ENCODE measurements at places on chromosomes 1 and 21. TPM values are rescaled to one million over a fixed set of nuclear protein-coding genes. Genes with fewer than 3 reads are reported as not detected.
A peak's percentile ranks its signal among the peaks of the same experiment; 100 is the strongest.

GRCh38 chr21:39531840-39532239, 80.1 kb downstream of the SH3BGR start:
- no peak for DNase-seq

- no peak for DNase-seq
Measured at GRCh38 chr1:178388418-178389145, 108.2 kb downstream of the CLEC20A start.

DNA sequence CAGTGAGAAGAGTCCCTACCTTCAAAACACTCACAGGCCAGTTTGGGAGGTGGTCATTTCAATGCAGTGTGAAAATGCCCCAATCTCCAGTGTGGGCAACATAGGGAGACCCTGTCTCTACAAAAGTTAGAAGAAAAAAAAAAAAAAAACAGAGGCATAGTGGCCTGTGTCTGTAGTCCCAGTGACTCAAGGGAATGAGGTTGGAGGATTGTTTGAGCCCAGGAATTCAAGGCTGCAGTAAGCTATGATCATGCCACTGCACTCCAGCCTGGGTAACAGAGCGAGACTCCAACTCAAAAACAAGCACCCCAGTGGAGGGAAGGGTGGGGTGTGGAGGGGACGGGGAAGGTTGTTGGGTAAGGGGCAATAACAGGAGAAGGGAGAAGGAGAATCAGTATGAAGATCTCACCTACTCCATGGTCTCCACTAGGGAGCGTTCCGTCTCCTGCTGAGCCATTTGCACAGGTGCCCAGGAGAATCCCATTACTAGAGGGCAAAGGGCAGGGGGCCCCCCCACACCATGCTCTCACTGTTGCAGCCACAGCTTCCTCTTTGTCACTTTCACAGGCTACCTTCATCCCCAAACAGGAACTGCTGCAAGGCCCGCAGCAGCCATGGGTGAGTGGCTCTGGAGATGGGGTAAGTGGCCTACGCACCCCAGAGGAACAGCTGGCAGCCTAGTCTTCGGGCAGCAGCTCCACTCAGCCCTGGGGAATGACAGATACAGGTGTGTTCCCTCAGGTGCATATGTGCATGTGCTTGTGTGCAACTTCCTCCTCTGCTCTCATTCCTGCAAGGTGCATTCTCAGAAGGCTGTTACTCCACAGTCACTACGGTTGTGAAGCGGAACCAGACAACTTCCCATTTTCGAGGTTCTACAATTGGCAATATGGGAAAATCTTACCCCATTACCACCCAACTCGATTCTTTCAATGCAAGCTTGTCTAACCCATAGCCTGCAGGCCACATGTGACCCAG, 87.9 kb upstream of the LYST start:
- DNase-seq = no peak

DNA sequence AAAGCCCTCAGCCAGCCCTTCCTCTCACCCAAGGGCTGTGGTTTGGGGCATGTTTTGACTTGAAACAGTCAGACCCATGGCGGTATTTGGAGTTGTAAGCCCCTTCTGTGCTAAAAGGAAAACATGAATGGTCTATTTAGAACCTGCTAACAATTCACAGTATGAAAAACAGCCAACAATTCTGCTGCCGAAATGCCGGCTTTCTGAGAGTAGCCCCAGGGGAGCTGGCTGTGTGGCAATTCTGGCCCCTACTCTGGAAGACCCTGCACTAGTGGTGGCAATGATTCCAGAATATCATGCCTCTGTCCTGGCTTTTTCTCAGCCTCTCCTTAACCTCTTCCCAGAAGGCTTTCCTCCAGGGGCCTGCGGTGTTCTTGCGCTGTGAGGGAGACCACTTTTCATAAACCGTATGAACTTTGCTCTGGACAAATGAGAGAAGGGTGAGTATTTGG, 118.7 kb downstream of the EDEM3 start:
- DNase-seq = no peak

GRCh38 chr1:230707732-230708630, 5.9 kb downstream of the AGT start:
- no peak for DNase-seq

- DNase-seq = no peak
Measured at GRCh38 chr1:230661976-230662375, 19.7 kb downstream of the COG2 start.

DNA sequence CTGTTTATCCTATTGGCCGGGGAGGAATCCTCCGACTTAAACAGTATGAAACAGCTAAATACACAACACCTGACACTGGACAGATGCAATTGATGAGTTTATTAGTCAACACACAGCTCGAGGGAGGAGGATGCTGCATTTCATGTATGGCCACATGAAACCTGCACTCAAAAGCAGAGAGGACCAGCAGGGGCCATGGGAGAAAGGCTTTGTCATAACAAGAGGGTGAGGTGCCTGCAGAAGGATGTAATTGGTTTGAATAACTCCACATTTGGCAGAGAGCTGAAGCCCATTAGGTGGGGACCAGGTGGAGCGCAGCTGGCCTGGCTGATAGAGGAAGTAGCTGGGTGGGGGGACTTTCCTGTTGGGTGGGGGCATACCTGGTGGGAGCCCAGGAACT, 599.1 kb downstream of the PTPRU start:
- DNase-seq = no peak

- DNase-seq = no peak
Measured at GRCh38 chr1:201020040-201020591, 3.4 kb downstream of the KIF21B start.

DNA sequence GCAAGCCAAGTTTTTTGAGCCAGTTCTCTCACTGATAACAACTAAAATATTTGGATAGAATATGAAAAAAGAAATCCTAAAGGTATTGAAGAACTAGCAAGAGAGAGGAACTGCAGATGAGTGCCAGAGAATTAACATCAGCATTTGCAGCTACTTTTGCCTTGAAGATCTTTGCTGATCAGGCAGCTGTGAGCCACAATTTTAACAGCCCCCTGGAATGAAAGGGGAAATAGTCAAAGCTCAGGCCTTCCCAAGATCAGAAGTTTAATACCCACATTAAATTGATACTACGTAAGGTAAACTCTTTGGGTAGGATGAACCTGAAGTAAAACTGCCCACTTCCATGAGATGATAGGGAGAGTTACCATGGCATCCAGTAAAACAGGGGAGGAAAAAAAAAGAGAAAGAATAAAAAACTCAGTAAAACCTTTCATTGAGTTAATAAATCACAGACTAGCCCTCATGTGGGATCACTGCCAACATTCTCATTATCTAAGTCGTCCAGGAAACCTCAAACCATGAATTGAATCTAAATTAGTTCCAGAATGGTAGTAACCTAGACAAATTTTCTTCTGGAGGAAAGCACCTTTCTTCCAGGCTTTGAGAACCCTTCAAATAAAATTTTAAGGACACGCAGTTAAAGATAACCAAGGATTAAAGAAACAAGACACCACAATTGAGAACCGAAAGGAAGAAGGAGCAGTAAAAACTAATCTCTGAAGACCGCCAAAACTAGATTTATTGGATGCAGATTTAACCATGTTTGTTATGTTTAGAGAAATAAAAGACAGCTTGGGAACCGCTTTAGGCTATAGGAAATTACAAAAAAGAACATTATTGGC, 28.3 kb downstream of the SCP2 start:
- DNase-seq = no peak

GRCh38 chr1:6585841-6586240, 6.0 kb downstream of the ZBTB48 start:
- no peak for DNase-seq

- no peak for DNase-seq
Measured at GRCh38 chr1:235989105-235989504, 75.8 kb downstream of the NID1 start.

DNA sequence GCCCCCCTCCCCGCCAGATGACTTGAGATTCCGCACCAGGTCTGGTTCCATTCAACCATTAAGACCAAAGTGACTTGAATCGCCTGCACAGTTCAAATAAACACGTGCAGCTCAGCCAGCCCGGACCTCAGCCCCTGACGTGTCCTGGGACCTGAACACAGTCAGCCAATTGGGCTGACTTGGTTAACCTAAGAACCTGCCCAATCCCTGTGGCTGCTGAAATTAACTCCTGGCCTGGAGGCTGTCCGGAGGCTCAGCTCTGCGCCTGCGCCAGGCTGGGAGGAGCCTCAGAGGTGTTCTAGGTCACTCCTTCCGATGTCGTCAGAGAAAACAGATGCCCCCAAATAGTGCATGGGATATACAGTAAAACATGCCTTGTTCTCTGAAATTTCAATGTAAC, 73.4 kb downstream of the SCCPDH start:
- no peak for DNase-seq

GRCh38 chr1:25872713-25873112, 2.8 kb downstream of the PAQR7 start:
- no peak for DNase-seq

DNA sequence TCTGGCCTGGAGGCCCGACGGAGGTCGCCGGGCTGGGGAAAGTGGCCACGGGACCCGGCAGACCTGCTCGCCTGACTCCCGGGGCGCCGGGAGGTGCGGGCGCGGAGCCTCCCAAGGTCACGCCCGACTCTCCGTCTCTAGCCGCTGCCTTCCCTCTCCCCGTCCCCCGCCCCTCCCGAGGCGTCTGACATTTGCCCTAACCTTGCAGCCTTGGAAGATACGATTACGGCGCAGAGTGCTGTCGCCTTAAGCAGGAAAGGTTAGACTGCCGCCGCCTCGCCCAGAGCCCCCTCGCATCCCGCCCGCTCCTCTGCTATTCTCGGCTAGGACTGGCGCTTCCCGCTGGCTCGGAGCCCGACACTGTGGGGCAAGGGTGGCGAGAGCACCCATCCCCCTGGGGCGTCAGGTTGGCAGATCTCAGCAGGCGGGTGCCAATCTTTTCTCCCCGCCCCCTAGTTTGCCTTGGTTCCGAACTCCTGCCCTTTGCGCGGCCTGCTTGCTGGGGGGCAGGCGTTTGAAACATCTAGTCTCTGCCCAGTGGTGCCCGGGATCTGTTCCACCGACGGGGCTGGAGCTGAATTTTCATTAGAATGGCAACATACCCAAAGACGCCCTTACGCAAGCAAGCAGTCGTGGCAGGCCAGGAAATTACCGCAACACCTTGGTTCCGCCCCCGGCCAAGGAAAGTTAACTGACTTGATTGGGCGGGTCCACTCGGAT, 835 bp downstream of the PGM1 start:
- peak; percentile 7 for DNase-seq

DNA sequence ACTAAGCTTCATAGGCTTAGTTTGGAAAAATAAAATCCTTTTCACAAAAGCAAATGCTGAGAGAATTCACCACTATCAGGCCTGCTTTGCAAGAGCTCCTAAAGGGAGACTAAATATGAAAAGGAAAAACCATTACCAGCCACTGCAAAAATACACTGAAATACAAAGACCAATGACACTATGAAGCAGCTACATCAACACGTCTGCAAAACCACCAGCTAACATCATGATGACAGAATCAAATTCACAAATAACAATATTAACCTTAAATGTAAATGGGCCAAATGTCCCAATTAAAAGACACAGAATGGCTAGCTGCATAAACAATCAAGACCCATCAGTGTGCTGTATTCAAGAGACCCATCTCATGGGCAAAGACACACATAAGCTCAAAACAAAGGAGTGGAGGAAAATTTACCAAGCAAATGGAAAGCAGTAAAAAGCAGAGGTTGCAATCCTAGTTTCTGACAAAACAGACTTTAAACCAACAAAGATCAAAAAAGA, 28.8 kb downstream of the AKT3 start:
- no peak for DNase-seq

GRCh38 chr21:45469273-45470086, 64.5 kb downstream of the COL18A1 start:
- no peak for DNase-seq

- no peak for DNase-seq
Measured at GRCh38 chr1:233229288-233229687, 66.2 kb downstream of the PCNX2 start.

DNA sequence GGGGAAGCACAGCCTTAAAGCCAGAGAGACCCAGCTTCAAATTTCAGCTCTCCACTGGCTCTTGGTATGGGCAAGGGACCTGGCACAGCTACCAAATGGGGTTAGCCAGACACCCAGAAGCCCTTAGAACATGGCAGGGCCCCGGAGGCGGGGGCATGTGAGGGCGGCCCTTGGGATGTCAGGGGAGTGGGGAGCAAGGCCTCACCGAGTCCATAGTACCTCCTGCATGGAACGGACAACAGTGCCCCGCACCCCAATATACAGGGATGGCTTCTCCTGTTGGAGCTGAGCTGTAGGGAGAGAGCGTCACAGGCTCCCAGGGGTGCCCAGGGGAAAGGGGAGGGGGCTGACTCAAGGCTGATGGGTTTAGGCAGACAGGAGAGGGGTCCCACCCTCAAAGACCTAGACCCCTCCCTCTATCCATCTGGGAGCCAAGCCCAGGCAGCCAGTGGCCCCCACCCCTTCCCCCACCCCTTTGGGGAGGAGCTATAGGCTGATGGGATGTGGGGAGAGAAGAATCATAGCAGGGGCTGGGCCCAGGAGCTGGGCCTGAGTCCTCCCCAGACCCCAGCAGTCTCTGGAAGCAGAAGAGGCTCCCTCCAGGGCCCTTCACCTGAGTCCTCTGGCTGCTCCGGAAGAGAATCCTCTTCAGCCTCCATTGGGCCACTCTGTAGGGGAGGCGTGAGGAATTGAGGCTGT, 16.5 kb downstream of the SPOCD1 start:
- no peak for DNase-seq

MPL gene
- total RNA-seq = not detected

CNTN2 gene
- 1.4 TPM for total RNA-seq

LCE2D gene
- not detected for total RNA-seq

GCSAML gene
- total RNA-seq = 1.2 TPM
